Stimulated activated CD8-positive, alpha-beta memory T cell treated with anti-CD3 and anti-CD28 coated beads, Interleukin-7, amount 100 ng/mL, for 1 hour (primary cell): ENCODE measurements at places on chromosomes 5 and 9.

DNA sequence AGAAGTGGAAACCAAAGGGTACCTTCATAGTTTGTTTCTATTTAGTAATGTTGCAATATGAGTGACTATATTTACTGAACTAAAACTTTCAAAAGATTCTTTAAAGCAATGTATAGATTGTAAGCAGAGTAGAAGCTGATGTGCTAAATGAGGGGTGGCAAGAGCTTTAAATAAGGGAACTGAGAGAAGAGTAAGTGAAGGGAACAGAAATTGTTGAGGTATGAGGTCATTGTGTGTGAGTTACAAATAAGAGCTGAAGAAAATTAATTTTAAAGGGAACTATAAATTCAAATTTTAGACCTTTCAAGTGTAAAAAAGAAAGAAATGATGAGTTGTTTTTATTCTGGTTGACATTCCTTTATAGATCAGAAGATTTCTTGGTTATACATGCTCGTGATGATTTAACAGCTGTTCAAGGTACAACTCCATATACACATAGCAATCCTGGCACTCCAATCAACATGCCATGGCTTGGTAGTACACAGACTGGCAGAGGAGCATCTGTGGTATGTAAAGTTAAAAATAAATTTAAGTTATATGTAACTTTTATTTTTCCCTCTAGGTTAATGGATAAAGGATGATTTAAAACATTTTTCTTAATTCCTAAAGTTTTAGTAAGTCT is 135.1 kb upstream of the TNFAIP8 start:
- no peak for DNase-seq

DNA sequence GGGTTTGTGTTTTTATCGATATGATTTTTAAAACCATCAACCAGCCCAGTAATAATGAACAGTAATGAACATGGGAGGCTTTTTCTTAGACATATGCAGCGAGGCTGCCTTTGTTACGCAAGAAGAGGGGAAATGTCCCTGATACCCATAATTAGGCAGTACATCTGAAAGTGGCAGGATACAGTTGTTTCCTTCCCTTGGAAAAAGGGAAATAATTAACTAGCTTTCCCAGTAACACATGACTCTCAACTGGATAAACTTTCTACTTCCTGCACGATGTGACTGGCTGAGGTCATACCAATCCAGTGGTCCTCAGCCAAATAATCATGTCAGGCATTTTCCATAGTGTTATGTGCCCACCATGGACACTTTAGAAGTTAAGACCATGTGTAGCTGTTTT is 431.6 kb upstream of the C9orf72 start:
- no peak for DNase-seq

GRCh38 chr5:74312746-74313145 is 327.8 kb downstream of the ENC1 start:
- no peak for DNase-seq

GRCh38 chr5:177482359-177482795 is 8.9 kb upstream of the DBN1 start:
- no peak for DNase-seq

- DNase-seq = no peak
Measured at GRCh38 chr9:89304834-89305188, 6.2 kb upstream of the CKS2 start.

DNA sequence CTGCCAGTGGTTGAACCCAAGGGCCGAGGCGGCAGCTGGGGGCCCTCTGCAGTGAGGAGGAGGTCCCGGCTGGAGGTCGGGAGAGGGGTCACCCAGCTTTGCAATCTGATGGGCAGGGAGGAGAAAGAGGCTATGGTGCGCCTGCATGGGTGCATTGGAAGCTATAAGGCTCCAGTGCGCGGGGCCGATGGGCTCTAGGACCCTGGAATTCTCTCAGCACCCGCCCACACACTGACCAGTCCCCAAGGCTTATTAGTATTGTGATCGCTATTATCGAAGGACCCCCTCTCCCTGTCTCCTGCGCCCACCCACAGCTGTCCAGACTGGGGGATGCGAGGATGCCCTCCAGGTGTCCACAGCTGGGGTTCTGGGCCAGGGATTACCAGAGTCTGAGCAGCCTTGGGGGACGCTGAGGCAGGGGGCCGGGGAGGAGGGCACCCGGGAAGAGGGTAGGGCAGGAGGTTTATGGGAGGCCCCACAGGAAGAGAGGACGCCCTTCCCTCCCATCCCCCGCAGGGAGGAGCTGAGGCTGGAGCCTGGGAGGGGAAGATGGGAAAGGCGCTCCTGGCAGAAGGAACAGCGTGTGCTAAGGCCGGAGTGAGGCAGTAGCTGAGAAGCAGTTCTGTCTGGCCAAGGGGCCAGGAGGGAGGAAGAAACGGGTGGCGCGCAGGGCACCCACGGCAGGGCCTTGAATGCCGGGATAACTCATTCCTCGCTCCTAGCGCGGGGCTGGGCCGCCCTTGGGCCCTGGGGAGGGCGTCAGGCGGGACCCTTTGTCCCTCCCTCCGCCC is 24.2 kb downstream of the C9orf50 start:
- no peak for DNase-seq

DNA sequence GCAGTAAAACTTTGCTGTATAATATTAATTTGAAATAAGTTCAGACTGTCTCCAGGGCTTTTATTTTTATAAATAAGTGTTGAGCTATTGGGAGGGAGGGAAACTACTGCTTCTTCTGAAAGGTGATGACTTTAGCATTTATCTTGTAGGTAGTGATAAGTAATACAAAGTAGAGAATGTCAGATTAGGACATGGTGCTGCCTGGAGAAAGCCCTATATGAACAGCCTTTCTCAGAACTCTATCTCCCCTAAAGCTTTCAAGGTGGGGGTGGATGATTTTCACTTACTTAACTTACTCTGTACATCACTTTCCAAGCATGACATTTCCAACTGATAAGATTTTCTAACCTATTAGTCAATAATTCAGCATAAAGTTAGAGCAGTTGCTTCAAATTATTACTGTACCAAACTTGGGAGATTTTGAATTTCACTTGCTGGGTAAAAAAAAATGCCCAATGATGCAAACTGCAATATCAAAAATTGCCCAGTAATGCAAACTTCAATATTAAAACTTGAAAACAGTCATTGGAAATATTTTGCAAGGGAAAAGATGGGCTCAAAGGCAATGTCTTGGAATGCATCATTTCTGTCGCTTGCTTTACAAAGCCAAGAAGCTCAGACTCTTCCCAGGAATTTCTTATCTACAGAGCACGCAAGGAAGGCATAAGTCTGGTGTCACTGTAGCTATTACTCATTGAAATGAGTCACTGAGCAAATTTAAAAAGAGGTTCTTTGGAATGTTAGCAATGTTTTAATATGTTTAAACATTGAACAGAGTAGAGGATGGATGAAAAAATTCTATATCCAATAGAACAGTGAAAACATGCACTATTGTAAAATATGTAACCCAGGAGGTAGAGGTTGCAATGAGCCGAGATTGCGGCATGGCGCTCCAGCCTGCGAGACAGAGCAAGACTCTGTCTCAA is 569.5 kb downstream of the PSAT1 start:
- no peak for DNase-seq

DNA sequence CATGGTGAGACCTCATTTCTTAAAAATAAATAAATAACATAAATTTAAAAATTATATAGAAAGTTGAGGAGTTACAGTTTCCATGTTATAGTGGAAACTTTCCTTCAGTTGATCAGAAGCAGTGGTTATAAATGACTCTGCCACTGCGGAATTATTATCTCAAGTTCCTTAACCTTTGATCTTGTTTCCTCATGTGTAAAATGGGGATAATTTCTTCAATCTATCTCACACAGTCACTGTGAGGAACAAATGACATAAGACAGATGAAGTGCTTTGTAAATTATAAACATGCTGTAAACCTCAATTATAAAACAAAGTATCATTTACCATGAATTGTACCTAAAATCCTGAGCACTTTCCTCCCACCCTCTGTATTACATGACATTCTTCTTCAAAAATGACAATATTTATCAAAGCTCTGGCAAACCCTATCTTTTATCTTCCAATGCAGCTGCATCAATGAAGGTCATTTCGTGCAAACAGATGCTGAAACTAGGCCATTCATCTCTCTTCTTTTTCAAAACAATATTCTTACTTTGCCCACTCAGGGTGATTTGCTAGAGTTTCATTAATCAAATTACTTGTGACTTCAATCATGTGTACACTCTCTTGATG is 46.8 kb downstream of the TMEM245 start:
- no peak for DNase-seq

DNA sequence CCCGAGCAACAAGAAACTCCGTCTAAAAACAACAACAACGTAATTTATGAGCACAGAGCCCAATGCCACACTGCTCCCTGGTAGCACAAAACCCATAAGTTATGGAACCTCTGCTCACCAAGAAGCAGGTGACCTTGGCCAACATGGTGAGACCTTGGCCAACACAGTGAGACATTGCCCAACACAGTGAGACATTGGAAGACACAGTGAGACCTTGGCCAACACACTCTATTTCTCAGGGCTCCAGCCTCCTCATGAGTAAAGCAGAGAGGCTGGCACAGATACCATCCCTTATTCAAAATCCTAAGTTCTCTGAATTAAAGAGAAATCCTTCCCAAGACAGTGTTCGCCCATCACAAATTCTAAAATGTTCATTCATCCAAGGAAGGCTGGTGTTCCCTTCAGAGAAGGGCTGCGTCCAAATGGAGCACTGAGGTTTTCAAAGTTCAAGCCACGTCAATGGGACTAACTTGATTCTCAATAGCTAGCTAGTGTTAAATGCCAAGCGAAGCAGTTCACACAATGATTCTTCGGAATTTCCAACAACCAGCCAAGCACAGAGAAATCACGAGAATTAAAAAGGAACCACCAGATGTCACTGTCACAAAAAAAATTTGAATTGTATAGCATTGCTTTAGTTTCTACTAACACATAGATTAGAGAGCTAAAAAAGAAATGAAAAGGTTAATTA is 29.5 kb downstream of the TTC39B start:
- no peak for DNase-seq

- no peak for DNase-seq
Measured at GRCh38 chr5:95963650-95964410, 2.2 kb upstream of the ELL2 start.

GRCh38 chr9:10260501-10260900 is 352.3 kb downstream of the PTPRD start:
- DNase-seq = no peak

DNA sequence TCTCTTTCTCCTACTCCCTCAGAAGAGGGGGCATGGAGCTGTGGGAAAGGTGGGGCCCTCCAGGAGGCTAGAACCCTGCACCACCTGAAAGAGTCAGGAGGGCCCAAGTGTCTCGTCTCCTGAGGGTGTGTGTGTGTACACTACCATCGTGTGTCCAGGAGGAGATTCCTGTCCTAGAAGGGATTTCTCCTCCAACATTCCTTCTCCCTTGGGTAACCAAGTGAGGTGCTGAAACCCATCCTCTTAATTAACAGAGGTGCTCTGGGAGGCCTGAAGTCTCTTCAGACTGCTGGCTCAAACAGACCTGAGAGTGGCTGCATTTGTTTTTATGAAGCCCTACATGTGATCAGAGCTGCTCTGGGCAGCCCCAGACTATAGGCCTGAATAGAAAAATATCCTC is 61.1 kb upstream of the FAM169A start:
- DNase-seq = no peak

GRCh38 chr5:171622010-171622409 is 163.6 kb upstream of the SMIM23 start:
- no peak for DNase-seq

- no peak for DNase-seq
Measured at GRCh38 chr5:17021602-17021932, 85.5 kb upstream of the MYO10 start.

GRCh38 chr9:99056886-99057664 is 47.8 kb upstream of the TGFBR1 start:
- DNase-seq = no peak

DNA sequence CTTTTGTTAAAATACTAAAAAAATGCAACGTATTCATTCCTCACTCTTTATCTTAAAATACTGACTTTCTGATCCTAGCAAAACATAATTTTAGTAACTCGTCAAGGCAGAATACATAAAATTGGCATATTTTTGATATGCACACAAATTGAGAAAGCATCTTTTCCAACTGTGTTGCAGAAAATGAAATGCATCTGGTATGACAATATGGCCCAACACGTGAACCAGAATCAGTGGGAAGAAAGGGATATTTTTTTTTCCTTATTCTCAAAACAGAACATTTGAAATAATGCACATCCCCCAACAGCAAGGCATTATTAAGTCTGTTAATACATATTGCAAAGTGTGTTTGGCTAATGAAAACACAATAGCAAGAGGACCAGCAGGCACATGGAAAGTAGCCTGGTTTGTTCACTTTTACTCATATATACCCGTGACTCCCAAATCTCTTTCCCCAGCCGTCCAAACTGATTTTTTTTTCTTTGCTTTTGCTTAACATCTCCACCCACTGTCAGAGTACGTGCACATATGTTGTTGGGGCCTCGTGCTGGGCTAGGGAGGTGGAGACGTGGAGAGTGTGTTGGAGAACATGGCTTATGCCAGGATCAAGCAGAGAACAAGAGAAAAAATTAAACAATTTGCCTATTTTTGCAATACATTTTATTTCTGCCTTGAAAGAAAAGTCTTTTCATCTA is 4.3 kb downstream of the MCTP1 start:
- DNase-seq = no peak

- no peak for DNase-seq
Measured at GRCh38 chr9:134208310-134208841, 44.0 kb upstream of the RNU6ATAC start.

GRCh38 chr5:159638954-159639559 is 277.2 kb upstream of the ADRA1B start:
- DNase-seq = no peak

DNA sequence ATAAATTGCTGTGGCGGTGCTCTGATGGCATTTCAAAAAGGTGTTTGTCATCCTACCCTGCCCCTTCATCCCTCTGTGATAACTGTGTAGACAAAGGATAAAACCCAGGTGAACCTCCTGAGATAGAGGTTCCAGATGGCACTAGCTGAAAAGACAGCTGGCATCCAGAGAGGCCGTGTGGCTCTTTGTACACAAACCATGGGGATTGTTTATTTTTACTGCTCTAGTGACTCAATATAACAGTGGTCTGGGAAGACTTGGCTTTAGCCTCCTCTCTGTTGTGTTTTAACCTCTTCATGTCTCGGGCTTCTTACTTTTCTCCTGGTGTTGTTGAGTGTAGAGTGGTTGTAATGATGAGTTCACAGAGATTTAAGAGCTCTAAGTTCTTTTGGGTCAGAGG is 48.8 kb downstream of the SH3GL2 start:
- DNase-seq = no peak

DNA sequence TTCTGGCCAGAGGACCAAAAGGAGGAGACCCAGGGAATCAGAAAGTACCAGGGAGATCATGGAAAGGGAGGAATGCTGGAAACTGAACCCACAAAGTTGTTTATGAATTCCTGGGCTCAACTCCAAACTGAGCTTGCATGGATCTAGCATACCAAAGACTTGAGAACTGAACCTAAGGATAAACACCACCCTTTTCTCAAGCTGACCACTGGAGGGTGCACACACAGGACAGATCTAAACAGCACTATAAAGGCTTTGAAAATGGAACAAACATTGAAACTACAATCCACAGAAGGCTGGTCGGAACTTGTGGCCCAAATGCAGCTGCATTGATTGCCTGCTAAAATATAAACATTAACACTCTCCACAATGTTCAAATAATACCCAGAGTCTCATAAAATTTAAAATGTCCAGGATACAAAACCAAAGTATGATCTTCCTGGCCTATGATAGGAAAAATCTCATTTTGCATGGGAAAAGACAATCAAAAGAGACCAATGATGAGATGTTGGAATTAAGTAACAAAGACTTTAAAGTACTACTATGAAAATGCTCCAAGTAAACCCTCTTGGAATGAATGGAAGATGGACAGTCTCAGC is 15.6 kb upstream of the IRF1 start:
- DNase-seq = no peak
